Effector memory CD8-positive, alpha-beta T cell (primary cell): ENCODE measurements at places on chromosomes 3 and 15.
A peak's percentile ranks its signal among the peaks of the same experiment; 100 is the strongest.

- peaks cover 3% of the 10 kb centered on the region for H3K36me3 ChIP-seq
- H3K4me1 ChIP-seq, result no peaks in the 10 kb centered on the region
- peaks cover 4% of the 10 kb centered on the region for H3K27me3 ChIP-seq
Measured at GRCh38 chr15:68653031-68653635, 74.3 kb downstream of the CORO2B start.

GRCh38 chr3:15399970-15400369 is 27.4 kb downstream of the METTL6 start:
- peak; percentile 35 for DNase-seq
- no peak overlapping the region for H3K27ac ChIP-seq
- peak overlapping the region; percentile 61 for H3K4me3 ChIP-seq
- H3K36me3 ChIP-seq, result peaks cover 4% of the 10 kb centered on the region

GRCh38 chr3:4495294-4496086 is 2.3 kb downstream of the ITPR1 start:
- DNase-seq, result no peak
- peak overlapping the region; percentile 6 for H3K27ac ChIP-seq
- peaks cover 31% of the 10 kb centered on the region for H3K36me3 ChIP-seq
- peak overlapping the region; percentile 96 for H3K4me3 ChIP-seq
- no peaks in the 10 kb centered on the region for H3K27me3 ChIP-seq
- H3K4me1 ChIP-seq, result peaks cover 39% of the 10 kb centered on the region

DNA sequence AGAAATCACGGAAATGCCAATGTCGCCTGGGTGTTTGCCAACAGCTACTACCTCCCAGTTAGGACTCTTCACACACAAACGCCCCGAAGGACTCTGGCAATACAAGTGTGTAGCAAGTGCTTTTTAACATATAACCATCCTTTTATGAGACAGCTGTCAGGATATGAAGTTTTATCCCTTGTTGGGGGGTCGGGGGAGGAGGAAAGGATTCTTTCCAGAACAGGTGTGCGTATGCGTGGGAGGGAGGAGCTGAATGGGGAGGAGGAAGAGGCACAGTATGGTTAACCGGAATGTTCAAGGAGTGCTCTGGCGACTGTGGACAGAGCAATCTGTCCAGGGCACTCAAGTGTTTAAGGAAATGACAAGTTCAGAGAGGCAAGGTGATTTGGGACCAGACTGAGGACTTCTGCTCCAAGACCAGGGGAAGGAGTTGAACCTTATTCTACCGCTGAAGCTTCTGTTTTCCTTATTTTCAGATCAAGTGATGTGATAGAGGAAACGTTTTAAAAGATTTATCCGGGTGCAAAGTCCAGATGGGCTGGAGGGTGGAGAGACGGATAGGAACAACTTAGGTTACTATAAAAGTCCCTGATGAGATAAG is 1.3 kb downstream of the TSPAN3 start:
- no peak for DNase-seq
- H3K27ac ChIP-seq, result peak overlapping the region; percentile 72
- peak overlapping the region; percentile 76 for H3K4me3 ChIP-seq

DNA sequence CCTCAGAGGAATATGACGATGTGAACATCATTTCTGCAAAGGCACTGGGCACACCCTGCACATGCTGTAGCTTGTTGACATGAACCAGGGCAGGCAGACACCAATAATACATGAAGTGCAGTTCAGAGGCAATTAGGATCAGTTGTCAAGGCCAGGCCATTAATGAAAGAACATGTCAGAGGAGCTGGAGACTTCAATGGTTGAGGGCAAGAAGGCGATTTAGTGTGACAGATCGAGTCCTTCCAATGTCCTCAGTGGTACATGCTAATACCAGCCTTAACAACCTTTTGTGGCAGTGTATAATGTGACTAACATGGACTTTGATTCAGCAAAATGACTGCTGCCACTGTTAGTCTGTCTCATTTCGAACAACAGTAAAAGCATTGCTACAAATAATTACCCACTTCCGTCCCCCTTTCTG is 205.2 kb upstream of the NANOGP8 start:
- H3K27me3 ChIP-seq, result no peaks in the 10 kb centered on the region
- no peak for DNase-seq
- H3K4me3 ChIP-seq, result no peak overlapping the region
- H3K4me1 ChIP-seq, result no peaks in the 10 kb centered on the region
- H3K36me3 ChIP-seq, result no peaks in the 10 kb centered on the region

GRCh38 chr15:93179700-93180102 is 90.7 kb upstream of the RGMA start:
- no peak overlapping the region for H3K27ac ChIP-seq
- peaks cover 7% of the 10 kb centered on the region for H3K4me1 ChIP-seq
- no peak overlapping the region for H3K4me3 ChIP-seq
- peaks cover 10% of the 10 kb centered on the region for H3K27me3 ChIP-seq
